ENCODE measurements at places on chromosomes 7 and 10. TPM values are rescaled to one million over a fixed set of nuclear protein-coding genes. Genes with fewer than 3 reads are reported as not detected.

CLEC2L gene
- total RNA-seq = not detected

GJD4 gene
- not detected for total RNA-seq

OR13A1 gene
- total RNA-seq = not detected

DENND2A gene
- total RNA-seq = 1.0 TPM

FGFR2 gene
- 0.42 TPM for total RNA-seq

Measured in dermis blood vessel endothelial cell (primary cell).